ENCODE measurements at places on chromosomes 6 and 20.

DNA sequence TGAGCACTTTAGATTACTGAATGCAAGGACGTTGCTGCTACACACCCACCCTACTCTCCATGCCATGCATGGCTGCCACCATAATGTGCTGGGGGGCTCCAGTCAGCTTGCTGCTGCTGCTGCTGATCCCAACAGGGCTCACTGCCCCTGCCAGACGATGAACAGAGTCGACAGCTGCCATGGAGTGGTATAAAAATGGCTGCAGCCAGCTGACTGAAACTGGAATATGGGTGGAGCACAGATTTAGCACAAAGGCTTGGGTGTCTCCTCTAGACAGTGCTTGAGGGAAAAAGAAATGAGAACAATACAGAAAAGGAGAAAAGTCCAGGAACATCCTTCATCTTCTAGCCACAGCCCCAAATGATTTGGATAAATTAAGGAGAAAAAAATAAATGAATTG lies 150.7 kb downstream of the PDSS2 start:
- no peak for DNase-seq

GRCh38 chr20:17838921-17839320 lies 129.7 kb downstream of the SNX5 start:
- DNase-seq, result no peak

DNA sequence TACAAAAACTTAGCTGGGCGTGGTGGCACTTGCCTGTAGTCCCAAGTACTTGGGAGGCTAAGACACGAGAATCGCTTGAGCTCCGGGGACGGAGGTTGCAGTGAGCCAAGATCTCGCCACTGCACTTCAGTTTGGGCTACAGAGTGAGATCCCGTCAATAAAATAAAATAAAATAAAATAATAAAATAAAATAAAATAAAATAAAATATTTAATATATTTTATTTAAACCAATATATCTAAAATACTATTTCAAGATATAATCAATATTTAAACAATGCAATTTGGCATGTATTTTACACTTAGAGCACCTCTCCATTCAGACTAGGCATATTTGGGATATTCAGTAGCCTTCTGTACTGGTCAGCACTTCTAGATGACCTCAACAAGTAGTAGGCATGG lies 142.1 kb downstream of the FOXA2 start:
- DNase-seq, result no peak

DNA sequence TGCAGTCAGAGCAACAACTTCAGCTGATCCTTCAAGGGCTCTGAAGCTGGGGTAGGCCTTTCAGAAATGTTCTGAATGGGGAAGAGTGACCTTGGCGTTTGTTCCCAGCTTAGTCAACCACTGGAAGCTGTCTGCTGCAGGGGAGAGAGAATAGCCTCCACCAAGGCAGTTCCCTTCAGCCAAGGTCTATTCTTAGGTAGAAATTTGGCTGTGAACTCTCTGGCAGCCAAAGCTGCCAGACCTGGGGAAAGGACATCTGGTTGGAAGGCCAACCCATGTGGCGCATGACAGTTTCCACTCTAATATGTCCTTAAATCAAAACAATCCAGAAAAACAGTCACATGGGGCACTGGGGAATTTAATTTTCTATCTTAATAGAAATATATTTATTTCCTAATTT lies 60.1 kb downstream of the FBXO5 start:
- no peak for DNase-seq

DNA sequence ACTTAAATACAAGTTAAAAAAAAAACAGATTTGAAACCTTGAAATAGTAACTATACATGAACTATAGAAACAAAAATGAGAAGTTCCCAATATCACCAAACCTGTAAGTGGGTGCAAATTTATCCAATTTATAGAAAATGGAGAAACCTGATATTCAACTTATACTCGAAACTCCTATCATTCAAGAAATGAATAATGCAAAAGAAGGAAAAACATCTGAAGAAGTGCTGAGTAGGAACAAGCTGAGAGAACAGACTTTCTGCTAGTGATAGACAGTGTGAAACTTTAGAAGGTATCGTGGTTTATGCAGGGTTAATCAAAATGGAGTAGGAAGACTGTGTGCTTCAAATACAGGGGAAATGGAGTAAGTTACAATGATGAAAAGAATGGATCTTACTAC lies 4.5 kb downstream of the GPR63 start:
- no peak for DNase-seq

GRCh38 chr20:55070001-55070400 lies 594.6 kb downstream of the DOK5 start:
- no peak for DNase-seq

- no peak for DNase-seq
Measured at GRCh38 chr6:165814679-165815078, 151.6 kb upstream of the PDE10A start.

GRCh38 chr20:6693178-6693807 lies 74.2 kb upstream of the BMP2 start:
- no peak for DNase-seq

All from SW480 (cell line).